Activated naive CD8-positive, alpha-beta T cell treated with anti-CD3 and anti-CD28 coated beads, Interleukin-2, amount 50 U/mL, for 24 hours (primary cell): ENCODE measurements at places on chromosomes 16 and 17.
A peak's percentile ranks its signal among the peaks of the same experiment; 100 is the strongest.

GRCh38 chr16:11784038-11784369 lies 13.1 kb downstream of the ZC3H7A start:
- DNase-seq = no peak

GRCh38 chr16:69435977-69436820 lies 11.8 kb downstream of the CYB5B start:
- no peak for DNase-seq

- DNase-seq = no peak
These were observed 3.6 kb upstream of the TMIGD1 start for GRCh38 chr17:30337393-30337999.

DNA sequence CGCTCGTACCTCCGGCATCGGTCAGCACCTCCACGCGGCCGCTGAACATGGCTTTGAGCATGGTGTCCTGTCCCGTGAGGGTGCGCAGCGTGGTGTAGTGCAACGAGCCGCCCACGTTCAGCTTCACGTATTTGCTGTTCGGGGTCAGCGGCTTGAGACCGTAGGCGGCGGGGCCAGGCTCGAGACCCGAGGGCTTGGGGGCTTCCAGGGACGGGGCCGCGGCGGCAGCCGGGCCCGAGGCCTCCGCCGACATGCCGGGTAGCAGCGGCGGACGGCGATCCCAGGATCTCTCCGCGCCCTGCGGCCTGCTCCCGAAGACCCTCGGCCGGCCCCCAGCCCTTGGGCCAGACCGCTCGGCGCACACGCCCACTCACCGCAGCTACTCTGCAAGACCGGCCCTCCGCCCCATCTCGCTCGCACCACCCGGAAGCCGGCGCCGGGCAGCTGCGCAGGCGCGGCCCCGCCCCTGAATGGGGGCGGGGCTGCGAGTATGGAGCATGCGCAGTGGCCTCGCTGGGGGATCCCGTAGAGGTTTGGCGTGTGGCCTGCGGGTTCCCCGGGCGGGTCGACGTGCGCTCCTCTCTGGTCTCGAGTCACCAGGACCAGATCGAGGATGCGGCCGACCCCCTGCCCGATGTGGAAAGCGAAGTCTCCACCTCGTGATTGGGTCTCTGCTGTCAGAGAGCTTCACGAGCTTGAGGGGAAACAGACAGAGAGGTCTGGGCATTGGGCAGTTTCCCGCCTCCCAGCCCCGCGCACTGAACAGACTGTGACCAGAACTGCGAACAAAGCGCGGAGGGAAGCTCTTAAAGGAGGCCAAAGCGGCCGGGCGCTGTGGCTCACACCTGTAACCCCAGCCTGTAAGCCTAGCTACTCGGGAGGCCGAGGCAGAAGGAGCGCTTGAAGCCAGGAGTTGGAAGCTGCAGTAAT lies at the start of gene KCTD13:
Gene KCTD13 (minus strand): TSS at position 446 of the 930 bp plus-strand sequence. CDS start 193 bp downstream, at position 253.
- DNase-seq = peak; percentile 91

DNA sequence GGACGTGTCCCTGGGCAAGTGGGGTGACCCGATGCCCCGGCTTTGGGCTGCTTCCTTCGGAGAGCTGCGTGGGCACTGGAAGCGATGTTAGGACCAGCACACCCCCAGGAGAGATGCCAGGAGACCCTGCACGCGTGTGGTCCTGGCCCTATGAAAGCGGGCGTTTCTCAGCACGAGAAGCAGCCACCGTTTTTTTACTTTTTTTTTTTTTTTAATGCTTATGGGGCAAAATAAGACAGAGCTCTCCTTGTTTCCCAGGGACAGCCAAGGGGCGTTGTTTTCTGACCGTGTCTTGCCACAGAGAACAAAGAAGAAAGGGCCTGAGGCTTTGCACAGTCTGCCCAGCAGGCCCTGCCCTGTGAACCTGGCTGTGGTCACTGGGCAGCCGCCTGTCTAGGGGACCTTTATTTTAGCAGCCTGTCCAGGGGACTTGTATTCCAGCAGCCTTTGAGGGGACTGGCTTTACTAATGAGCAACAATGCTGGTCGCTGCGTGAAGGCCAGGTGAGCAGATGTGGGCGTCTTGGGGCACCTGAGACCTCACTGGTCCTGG lies 996 bp downstream of the SLC25A10 start:
- DNase-seq = no peak

DNA sequence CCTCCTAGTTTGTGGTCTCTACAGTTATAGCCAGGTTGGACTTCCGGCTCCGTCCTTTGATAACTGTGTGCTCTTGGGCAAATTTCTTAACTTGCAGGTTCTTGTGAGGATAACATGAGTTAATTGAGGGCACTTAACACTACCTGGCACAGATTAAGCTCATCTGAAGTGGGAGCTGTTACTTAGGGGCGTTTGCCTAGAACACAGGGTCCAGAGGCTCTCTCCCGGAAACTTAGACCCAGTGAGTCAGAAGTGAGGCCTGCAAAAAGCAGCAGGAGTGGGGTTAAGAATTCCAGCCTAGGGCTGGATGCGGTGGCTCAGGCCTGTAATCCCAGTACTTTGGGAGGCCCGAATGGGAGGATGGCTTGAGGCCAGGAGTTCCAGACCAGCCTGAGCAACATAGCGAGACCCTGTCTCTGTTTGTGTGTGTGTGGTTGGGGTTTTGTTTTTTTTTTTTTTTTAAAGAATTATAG lies 1.4 kb downstream of the MVP start:
- DNase-seq = no peak

GRCh38 chr17:7440834-7441195 lies 1.5 kb downstream of the FGF11 start:
- peak; percentile 55 for DNase-seq

DNA sequence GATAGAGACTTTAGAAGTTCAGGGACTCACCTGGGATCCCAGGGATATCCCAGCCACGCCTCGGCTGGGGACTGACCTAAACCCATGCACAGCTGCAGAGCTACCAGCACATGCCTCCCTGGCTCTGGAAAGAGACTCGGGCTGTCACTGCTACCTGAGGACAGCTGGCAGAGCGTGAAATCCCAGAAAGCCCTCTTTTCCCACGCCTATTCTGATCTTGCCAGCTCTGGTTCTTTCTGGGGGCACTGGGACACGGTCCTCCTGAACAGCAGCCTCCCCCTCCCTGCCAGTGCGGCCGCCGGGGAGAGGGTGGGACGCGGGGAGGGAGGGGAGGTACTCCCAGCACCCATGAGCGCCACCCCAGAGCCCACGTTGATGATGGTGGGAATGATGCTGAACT lies 10.8 kb downstream of the P2RX5 start:
- DNase-seq = no peak

GRCh38 chr17:74843352-74843627 lies 16.4 kb downstream of the GRIN2C start:
- no peak for DNase-seq

DNA sequence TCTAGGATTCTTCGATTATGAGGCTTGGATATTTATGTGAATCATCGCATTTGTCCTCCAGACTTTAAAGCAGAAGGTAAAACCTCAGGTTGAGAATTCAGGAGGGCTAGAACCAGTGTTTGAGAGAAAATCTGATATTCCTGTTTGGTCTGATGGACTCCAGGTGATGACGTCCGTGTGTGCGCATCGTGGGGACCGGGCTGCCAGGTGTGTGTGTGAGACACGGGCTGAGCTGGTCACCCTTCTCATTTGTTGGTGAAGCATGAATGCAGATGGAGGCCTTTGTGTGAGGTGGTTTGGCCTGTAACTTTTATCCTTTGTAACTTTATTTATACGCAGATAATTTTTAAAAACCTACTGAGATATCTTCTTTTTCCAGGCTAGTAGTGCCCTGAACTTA lies 42.8 kb downstream of the ZNF750 start:
- DNase-seq = no peak

GRCh38 chr16:35745821-35746248 lies 2286.4 kb downstream of the TP53TG3F start:
- no peak for DNase-seq

DNA sequence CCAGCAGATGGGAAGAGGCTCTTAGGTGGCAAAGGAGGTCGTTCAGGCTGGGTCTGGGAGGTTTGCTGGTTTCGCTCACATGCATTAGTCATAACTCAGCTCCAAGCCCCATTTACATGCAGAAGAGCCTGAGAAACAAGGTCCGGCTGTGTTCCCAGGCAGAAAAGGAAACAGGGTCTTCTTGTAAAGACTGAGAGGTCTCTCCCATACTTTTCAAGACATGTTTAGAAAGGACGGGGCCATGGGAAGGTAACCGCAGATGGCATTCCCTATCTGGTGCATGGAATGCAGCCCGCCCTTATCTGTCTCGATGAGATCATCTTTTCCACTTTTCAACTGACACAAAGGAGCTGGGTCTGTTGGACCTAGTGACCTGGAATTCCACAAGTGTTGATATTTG lies 389.0 kb upstream of the CDH11 start:
- no peak for DNase-seq

- no peak for DNase-seq
These were observed 299.3 kb downstream of the SOX9 start for GRCh38 chr17:72419866-72420774.

GRCh38 chr16:69040144-69040909 lies 65.1 kb upstream of the HAS3 start:
- no peak for DNase-seq

DNA sequence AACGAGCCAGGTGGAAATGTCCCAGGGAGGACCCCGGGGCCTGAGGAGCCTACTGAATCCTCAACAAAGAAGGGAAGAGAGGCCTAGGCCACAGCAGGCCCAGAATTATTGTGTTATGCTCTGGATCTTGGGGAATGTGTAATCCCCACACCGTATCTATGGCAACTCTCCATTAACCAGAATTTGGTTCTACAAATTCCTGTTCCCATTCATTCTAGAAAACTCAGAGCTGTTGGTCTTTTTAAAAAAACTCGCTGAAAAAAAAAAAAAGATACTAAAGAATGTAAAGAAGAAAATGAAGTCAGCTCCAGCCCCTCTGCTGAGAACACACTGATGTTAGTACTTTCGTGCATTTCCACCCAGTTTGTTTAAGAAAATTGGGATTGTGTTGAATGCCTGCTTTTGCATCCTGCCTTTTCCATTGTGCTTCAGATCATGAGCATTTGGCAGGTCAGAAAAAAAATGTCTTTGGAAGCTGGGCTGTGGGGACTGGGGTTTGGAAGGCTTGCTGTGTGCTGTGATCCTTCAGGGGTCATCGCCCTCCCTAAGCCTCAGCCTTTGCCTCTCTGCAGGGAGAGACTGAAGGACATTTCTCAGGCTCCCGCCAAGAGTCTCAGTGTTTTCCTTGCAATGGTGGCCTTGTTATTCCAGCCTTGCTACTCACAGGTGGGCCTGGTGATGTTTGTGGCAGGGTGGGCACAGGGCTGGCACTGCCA lies 69.5 kb downstream of the SREBF1 start:
- DNase-seq = no peak

DNA sequence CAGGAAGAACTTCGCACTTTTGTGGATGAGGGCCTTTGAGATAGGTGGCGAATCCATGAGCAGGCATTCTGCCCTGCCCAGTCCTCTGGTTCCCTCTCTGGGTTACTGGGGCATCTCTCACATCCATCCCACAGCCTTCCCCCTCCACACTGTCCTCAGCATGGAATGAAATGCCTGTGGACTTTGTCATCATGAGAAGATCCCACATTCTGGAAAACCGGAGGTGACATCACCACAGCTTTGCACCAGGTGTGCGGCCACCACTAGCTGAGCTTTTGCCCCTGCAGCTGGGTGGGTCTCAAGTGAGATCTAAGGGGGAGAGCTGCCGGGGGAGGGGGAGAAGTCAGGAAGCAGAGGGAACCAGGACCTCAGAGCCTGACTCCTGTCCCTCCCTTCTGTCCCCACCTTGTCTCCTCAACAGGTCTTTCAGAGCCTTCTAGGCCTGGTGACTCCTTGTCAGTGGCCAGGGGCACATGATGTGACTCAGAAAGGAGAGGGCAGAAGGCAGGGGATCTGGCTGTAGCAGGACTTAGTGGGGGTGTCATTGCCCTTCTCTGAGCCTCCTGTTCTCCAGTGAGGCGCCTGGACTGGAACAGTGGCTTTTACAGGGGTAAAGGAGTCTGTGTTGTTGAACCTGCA lies 40.0 kb upstream of the DLX4 start:
- DNase-seq = no peak

GRCh38 chr17:81451823-81452222 lies 56.6 kb downstream of the BAHCC1 start:
- no peak for DNase-seq

- no peak for DNase-seq
These were observed 6.3 kb downstream of the C17orf75 start for GRCh38 chr17:32335687-32336086.

GRCh38 chr17:45405250-45406086 lies 27.2 kb downstream of the ARHGAP27 start:
- no peak for DNase-seq

GRCh38 chr16:89599451-89599858 lies 14.0 kb upstream of the DPEP1 start:
- peak; percentile 55 for DNase-seq

DNA sequence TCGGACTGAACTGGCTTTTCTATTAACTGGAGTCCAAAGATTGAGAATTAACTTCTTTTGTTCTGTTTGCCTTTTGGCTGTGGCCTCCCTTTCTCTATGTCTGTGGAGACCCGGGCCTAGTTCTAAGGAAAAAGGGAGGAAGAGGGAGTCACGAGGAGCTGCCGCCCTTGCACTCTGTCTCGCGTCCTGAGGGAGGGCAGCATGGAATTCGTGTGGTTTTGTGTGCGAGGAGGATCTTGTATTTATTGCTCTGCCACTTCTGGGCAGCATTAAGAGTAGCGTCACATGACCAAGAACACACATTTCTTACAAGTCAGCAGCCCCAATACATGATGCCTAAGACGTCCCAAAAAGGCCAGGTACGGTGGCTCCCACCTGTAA lies 23.6 kb downstream of the METTL22 start:
- DNase-seq = no peak
